Kasumi-1 (cell line): ENCODE measurements at places on chromosomes 1 and 21.
A peak's percentile ranks its signal among the peaks of the same experiment; 100 is the strongest.

GRCh38 chr1:186435336-186435735 is 25.6 kb downstream of the PDC start:
- DNase-seq = peak; percentile 10

DNA sequence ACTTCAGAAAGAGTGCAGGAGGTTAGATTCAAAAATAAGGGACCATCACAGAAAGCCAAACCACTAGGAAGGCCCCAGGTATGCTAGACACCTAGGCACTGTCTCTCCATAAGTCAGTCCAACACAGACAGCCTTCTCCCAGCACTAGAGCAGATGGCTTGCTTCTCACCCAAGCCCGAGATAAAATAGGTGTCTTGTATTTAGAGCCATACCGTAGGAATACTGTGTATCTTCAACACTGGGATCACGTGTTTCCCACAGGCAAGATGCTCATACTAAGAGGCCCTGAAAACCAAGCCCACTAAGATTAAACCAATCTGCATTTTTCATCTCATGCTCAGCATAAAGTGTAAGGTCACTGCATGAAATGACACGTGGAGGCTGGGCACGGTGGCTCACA is 223.3 kb upstream of the KAZN start:
- DNase-seq = no peak

DNA sequence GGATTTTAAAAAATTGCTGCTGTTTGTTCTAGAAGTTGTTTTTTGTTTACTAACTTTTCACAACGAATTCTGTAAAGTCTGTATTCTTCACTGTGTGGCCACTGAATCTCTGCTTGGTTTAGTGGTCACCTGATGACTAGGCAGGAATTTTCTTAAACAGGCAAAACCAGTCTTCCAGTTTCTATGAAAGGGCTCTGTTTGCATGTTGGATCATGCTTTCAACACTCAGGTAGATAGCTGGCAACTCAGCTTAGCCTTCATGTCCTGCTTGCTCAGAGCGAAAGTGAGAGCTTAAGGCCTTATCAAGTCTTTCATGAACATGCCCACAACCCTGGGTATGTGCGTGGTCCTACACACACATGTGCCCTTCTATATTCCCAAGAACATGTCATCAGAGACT is 52.4 kb upstream of the CCDC190 start:
- DNase-seq = no peak

- no peak for DNase-seq
Observed at GRCh38 chr1:14486401-14487201, 111.9 kb upstream of the KAZN start.

GRCh38 chr1:58755468-58755872 is 28.4 kb downstream of the JUN start:
- peak; percentile 96 for DNase-seq

GRCh38 chr1:247111259-247111699 is 7.1 kb upstream of the ZNF669 start:
- no peak for DNase-seq

DNA sequence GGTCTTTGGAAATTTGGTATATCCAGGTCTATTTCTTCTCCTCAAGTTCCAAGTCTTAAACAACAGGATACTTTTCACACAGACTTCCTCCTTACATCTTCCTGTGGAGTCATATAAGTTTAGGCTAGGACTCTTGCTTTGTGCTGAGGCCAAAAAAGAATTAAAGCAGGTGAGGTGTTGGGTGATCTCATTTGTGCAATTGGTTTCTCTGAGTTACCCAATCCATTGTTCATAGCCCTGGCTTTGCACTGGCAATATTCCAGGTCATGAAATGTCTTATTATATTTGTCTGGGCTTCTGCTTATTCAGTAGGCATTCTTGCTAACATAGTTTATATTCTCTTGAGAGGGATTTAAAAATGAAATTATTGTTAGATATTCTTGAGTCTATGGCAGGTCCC is 14.1 kb upstream of the KIAA0040 start:
- no peak for DNase-seq

DNA sequence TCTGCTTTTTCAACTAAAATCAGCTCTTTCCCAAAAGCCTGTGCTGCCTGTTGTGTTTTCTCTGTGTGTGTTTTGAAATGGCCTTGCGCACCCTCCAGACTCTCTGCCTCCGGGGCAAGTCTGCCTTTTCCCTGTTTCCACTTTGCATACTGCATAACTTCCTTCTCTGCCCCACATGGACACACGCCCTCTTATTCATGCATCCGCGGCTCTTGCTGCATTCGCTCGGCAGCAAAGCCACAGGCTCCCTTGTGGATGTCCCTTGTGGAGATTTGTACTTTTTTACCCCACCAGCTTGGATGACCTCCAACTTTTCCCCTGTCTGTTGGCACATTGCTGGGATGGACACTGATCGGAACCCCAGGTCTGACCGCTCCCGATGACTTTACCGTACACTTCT is 147.6 kb downstream of the ADSS2 start:
- DNase-seq = no peak

DNA sequence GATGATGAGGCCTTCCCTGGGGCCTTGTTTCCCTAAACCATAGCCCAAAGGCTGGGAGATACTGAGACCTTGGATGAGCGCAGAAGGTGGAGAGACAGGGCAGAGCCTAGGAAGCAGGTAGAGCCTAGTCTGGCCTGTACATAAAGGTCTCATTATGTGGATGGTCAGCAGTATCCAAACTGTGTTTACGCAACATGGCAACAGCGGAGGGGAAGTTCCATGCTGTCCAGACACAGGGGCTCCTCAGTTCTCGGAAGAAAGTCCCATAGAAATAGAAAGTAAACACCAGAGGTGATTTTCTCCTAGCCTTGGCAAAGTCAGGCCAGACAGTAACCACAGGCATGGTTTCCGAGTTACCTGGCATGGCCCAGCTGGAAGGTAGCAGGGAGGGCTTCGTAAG is 42.1 kb upstream of the MPZL1 start:
- DNase-seq = no peak

DNA sequence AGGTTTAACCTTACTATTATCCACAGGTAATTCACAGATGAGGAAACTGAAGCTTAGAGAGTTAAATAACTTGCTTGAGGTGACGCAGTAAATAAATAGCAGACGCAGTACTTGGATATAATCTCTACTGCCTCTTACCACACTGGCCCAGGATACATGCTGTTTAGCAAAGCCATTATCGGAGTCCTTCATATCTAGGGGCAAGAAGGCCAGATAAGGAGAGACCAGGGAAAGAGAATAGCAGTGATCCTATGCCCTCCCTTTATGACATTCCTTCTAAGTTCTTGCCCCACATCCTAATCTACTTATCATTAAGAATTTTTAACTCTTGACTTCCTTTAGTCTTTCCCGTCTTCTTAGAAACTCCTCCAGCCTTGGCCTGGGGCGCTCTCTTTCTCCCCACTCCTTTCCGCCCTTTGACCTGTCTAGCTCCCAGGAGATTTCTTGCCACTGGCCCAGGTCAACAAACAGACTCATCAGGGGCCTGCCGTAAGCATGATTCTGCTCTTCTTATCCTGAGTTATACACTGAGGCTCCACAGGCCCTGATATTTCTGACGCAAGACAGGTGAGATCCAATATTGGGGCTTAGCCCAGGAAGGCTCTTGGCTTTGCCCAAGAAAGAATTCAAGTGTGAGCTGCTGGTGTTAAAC is 11.4 kb upstream of the SLAMF1 start:
- DNase-seq = no peak

- DNase-seq = peak; percentile 31
Observed at GRCh38 chr1:6581561-6582305, 1.9 kb downstream of the ZBTB48 start.

DNA sequence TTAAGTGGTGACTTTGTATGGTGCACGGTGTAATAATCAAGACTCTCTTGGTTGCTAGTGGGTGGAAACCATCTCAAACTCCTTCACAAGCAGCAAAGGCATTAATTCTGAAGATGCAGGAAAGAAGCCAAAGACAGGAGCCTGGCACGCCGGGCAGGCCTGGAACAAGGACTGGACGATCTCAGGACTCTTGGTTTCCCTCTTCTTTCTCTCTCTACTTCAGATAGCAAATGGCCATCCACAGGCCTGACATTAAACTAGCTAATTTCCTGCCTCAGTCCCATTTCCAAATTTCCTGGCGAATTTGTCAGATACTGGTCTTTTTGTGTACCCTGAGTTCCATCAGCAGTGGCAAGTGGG is 28.2 kb downstream of the STYXL2 start:
- no peak for DNase-seq

- DNase-seq = no peak
Observed at GRCh38 chr1:181257117-181257516, 168.6 kb downstream of the IER5 start.

DNA sequence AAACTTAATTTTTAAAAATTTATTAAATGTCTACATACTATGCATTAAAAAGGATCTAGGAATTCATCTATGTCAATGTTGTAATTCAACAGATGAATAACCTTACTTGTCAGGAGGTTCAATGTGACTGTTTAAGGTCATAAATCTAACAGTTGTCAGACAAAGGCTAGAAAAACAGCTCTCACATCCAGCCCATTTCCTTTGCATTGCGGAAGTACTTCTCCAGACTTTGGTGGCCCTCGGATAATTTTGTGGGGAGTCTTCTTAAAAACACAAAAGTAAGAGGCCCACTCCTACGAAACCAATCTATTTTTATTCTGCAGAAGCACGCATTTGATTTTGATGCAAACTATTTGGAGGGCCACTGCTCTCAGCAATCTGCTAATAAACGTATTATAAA is 122.6 kb upstream of the CHRM3 start:
- peak; percentile 83 for DNase-seq

DNA sequence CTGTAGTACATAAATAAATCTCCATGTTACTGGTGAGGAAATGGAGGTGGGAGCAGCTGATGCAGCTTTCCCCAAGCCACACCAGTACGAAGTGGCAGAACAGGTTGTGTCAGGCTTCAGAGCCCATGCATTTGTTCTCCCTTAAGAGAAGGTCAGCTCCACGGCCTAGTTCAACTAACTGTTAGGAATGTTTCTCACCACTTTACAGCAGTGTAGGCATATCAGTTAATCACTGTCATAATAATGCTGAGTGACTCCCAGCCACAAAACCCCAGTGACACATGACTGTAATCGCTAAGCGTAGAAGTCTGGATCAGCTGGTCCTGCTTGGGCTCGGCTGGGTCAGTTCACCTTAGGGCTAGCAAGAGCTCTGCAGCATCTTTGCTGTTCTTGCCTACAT is 90.4 kb downstream of the VPS26C start:
- no peak for DNase-seq

DNA sequence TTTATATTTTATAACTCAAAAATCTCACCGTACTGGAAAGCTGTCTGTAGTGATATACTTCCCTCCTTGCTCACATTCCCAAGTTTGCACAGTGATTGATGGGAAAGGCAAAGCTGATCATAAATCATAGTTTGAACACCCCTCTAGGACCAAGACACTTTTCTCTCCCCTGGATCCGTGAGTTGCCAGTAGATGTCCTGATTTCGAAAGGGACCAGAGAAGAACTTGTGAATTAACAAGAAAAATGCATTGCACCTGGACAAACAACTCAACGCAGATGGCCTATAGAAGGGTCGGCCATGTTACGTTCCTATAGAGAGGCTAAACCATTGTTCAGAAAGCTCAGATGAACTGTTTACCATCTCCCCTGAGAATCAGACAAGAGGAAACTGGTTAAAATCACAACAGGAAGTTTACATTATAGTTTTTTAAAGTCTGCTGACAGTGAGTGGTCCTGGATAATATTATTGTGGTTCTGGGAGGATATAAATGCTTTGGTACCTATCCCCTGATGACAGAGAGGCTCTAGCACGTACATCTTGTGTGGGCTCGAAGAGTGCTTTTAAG is 124.0 kb upstream of the SLC45A1 start:
- DNase-seq = no peak

- DNase-seq = no peak
Observed at GRCh38 chr1:202311875-202312635, 29.7 kb downstream of the UBE2T start.

GRCh38 chr1:230632273-230632873 is 9.9 kb upstream of the COG2 start:
- peak; percentile 52 for DNase-seq

DNA sequence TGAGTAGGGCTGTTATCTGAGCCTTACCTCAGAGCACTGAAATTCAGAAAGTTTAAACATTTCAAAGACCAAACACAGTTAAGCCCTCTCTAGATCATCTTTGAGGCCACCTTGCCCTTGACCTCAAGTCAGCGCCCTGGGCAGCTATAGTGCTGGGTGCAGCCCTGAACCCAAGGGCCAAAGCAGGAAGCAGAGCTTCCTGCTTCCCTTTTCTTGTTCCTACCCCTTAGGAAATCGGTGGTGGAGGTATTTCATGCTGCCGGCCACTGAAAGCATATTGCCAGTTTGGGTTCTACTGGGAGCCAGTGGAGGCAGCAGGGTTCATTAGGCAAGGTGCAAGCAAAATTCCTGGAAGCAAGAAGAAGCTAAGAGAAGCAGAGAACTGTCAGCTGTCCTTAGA is 26.1 kb downstream of the CD244 start:
- no peak for DNase-seq

GRCh38 chr1:159879136-159879535 is 16.7 kb upstream of the VSIG8 start:
- DNase-seq = no peak

- DNase-seq = no peak
Observed at GRCh38 chr1:86757272-86757984, 53.1 kb downstream of the SH3GLB1 start.

- no peak for DNase-seq
Observed at GRCh38 chr1:148333875-148334338, 149.2 kb downstream of the PPIAL4G start.

DNA sequence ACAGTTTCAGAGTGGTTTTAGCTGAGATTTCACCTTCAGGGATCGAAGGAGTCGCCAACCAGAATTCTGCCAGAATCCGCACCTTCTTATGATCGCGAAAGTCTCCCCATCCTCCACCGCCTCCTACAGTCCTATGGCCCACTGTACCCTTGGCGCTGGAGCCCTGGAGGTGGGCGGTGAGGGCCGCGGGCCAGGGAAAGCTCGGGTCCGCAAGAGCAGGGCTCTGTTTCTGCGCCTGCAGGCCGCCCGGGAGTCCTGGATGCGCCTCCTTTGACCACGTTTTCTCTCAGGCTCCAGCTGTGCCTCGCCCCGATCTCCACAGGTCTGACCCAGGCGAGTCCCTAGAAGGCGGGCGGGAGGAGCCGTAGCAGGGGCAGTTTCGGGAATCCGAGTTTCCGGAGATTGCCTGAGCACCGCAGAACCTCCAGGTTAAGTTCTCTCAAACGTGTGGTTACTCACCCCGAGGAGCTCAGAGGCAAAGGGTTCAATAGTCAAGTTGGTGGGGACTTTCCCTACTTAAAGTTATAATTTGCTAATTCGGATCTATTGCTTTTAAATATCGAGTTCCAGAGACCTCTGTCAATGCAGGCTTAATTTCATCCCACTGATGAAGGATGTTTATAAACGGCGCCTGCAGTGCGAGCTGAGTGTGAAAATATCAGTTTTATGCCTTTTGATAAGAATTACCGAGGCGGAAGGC is 3.2 kb upstream of the LHX8 start:
- no peak for DNase-seq

GRCh38 chr1:172746091-172746949 is 87.4 kb downstream of the FASLG start:
- DNase-seq = peak; percentile 94

GRCh38 chr1:1628754-1629429 is 3.1 kb upstream of the MMP23B start:
- no peak for DNase-seq
